ENCODE measurements at places on chromosomes 7 and 10.

DNA sequence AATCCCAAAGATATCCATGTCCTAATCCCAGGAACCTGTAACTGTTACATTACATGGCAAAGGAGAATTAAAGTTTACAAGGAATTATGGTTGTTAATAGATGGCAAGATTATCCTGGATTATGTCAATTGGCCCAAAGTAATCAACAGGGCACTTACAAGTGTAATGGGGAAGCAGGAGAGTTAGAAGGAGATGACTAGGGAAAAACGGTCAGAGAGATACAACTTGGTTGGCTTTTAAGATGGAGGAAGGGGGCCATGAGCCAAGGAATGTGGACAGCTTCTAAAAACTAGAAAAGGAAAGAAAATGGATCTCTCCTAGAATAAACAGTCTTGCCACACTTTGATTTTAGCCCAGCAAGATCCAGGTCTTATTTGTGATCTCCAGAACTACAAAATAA, 3.3 kb downstream of the JMJD1C start:
- H3K4me1 ChIP-seq = peaks cover 18% of the 10 kb centered on the region
- DNase-seq = no peak
- H3K27ac ChIP-seq = no peak overlapping the region
- no peaks in the 10 kb centered on the region for H3K36me3 ChIP-seq
- no peak overlapping the region for H3K4me3 ChIP-seq

DNA sequence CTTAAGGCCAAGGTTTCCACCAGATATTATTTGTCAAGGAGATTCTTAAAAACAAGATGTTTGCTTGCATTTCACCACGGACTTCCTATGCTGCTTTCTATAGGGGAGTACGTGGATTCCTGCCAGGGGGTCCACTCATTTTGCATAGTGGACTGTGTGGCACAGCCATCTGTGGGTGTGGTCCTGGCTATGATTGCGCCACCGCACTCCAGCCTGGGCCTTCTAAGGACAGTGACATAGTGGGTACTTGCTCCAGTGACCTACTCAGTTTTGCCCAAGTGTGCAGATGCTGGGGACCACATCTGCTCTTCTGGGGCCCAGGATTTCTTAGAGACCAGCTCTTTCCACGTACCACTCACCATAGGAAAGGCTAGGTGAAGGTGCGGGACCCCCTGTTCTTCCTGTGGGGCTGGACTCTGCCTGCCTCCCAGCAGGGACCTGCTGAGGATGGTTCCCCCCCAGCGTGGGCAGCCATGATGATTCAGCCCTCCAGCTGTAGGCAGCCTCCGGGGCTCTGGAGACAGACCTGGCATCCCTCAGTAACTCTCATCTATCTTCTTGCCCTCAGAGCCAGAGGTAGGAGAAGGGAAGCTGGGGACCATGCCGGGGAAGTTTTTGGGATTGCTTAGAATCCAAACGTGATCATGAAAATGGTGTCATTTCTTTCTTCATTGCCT, 42.9 kb downstream of the HK1 start:
- H3K4me1 ChIP-seq = peaks cover 71% of the 10 kb centered on the region
- peak overlapping the region; percentile 92 for H3K27ac ChIP-seq
- peak overlapping the region; percentile 86 for H3K4me3 ChIP-seq
- H3K27me3 ChIP-seq = no peaks in the 10 kb centered on the region

GRCh38 chr7:85061456-85061855, 125.4 kb downstream of the SEMA3D start:
- no peak overlapping the region for H3K27ac ChIP-seq
- no peak for DNase-seq
- H3K4me1 ChIP-seq = no peaks in the 10 kb centered on the region
- no peaks in the 10 kb centered on the region for H3K36me3 ChIP-seq
- H3K4me3 ChIP-seq = no peak overlapping the region

DNA sequence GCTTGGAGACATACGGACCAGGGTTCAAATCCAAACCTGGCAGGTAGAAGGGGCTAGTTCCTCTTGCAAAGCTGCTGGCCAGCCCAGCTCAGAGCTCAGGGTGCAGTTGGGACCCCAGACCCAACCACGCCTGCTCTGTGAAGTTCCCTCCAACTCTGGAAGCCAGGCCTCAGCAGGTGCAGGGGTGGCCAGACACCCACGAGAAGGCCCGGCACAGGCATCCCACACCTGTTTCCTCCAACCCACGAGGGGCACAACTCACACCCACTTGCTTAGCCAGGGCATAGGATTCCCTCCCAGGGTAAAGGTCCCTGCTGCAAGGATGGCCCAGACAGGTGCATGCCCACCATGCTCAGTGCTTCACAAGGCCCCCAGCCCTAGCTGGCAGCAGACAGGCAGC, 262.4 kb downstream of the GRID1 start:
- no peak for DNase-seq
- H3K4me1 ChIP-seq = no peaks in the 10 kb centered on the region
- H3K27me3 ChIP-seq = no peaks in the 10 kb centered on the region
- no peak overlapping the region for H3K4me3 ChIP-seq
- no peak overlapping the region for H3K27ac ChIP-seq
- H3K36me3 ChIP-seq = no peaks in the 10 kb centered on the region
